ENCODE measurements at places on chromosomes 5 and 9.

GRCh38 chr5:179613460-179614071 is 9.9 kb downstream of the HNRNPH1 start:
- no peak for DNase-seq

- no peak for DNase-seq
These were observed 266.8 kb downstream of the ARHGEF28 start for GRCh38 chr5:73892806-73893205.

DNA sequence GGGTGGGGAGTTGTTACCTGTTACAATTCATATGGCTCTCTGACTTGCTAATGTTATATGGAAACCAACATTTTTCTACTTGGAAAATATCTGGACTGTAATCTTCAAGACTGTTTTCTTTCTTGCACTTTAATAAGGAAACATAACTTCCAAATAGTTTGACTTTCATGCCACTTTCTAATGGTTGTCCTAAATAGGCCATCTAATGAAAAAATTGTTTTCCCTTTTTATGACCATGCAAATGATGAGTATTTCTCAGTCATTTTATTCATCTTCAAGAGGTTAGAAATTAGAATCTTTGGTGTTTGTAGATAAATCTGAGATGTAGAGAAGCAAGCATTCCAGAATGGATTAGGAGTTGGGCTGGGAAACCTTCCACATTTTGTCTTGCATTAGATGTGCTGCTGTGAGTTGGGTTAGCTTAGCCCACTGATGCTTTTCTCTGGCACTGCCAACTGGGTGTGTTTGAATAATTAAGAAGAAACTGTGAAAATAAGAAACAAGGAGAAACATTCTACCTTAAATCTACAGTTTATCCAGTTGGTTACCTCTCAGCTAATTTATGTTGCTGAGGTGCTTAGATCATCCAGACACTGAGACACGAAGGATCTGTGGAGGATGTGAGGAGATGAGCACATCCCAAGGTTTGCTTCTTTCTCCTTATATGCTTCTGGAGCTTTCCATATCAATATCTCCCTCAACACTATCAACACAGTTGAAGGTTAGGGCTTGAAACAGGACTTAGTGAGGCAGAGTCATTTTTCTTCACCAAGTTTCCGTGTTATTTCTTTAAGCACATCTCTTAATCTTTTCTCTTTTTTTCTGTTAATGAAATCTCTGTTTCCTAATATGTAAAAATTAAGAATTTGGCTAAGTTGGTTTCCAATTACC is 2.7 kb downstream of the RASGRF2 start:
- no peak for DNase-seq

DNA sequence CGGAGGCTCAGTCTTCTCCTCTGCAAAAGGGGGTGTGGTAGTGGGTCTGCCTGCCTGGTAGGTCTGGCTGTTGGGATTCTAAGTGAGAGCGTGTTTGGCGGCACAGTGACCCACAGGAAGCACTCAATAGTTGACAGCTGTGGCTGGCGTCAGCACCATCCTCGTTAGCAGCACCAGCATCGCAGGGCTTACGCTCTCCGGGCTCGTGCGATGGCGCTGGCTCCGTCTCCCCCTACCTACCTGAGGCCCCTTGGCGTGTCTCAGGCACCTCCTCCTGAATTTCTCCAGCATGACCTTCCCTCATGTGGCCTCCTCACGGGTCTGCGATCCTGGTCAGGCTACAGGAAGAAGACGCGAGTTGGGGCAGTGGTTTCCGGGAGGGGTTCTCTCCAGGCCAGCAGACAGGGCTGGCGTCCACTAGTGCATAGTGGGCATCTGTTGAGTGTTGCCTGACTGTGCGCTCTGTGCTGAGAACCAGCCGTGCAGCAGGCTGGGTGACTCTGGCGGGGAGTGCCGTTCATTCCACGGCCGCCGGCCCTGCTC is 66.9 kb downstream of the HMCN2 start:
- DNase-seq, result no peak

- DNase-seq, result no peak
These were observed 36.0 kb downstream of the ANKRD33B start for GRCh38 chr5:10599862-10600284.

Measured in activated naive CD4-positive, alpha-beta T cell treated with Interleukin-2 at 50 U/mL for 16 hours (primary cell).